CD4-positive, alpha-beta T cell treated with Interleukin-4 for 1 hour (primary cell): ENCODE measurements at places on chromosomes 4 and X.
A peak's percentile ranks its signal among the peaks of the same experiment; 100 is the strongest.

DNA sequence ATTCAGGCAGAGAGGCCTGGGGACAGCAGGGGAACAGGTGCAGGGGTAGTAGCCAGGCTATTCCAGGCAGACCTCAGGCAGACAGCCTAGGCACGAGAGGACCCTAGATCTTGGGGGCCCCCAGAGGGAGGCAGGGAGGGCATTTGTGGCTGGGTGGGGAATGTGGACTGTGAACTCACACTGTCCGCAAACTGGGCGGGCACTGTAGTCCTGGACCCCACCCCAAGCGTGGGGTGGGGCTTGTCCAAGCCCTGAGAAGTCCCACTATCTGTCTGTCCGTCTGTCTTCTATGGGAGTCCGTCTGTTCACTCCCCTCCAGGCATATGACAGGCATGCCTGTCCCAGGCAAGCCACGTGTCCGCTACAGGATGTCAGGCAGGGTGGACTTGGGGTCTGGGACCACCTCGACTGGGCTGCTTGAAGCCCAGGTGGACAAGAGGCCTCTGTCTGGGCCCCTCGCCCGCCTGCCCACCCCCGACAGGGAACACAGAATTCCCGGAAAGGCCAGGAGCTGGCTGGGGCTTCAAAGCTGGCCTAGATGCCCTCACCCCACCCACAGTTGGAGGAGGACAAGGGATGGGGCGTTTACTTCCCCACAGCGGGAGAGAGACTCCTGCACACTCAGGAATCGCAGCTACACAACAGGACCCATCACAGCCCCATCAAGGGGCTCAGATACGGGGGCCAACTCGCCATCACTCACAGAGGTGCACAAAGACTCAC, at the start of gene SLC38A5:
Gene SLC38A5, minus strand, starts transcription at position 151 of the 723 bp plus-strand sequence. CDS start 2,336 bp downstream, outside the sequence.
- DNase-seq = no peak

- DNase-seq = no peak
Measured at GRCh38 chr4:7818399-7818911, 121.2 kb downstream of the AFAP1 start.

DNA sequence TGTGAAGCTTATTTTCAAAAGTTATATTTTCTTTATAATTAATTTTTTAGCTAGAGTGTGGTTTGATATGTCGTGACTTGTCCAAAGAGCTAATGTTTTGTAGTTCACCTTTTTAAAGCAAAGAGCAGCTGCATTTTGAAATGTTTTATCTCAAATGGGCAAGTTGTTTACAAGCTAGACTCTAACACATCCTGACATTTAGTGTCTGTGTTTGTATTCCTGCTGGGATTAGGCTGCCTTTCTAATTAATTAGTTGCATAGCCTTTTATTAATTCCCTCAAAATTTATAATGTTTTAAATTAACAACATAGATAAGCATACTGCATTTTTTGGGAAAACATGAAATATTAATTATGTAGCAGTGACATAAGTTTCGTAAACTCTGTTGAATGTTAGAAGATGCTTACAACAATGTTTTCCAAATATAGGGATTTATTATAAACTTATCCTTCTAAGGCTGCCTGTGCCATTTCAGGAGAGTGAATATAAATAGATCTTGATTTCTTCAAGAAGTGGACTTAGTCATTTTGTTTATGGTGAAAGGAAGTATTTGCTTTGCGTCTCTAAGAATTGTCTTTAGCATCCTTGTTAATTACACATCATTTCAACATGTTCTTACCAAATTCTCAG, 37.7 kb upstream of the NUDT6 start:
- no peak for DNase-seq

- DNase-seq = no peak
Measured at GRCh38 chr4:119020158-119020557, 115.5 kb upstream of the MYOZ2 start.

DNA sequence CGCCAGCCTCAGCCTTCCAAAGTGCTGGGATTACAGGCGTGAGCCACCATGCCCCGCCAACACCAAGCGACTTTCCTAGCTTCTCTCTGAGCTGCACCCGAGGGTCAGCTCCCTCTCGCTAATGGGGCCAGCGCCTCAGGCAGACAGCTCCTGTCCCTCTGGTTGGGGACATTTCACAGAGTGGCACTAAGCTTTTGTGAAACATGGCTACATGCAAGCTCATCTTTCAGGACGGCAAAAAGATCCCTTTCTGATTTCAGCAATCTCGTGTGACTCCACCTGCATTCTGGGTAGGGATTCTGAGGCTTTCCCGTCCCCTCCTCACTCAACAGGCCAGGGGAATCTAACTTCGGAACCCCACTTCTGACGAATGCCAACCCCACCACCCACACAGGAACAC, 31.0 kb upstream of the C4orf50 start:
- DNase-seq = no peak

- no peak for DNase-seq
Measured at GRCh38 chr4:110099638-110100037, 98.8 kb downstream of the ELOVL6 start.

- DNase-seq = no peak
Measured at GRCh38 chrX:87409113-87409841, 108.3 kb upstream of the KLHL4 start.

DNA sequence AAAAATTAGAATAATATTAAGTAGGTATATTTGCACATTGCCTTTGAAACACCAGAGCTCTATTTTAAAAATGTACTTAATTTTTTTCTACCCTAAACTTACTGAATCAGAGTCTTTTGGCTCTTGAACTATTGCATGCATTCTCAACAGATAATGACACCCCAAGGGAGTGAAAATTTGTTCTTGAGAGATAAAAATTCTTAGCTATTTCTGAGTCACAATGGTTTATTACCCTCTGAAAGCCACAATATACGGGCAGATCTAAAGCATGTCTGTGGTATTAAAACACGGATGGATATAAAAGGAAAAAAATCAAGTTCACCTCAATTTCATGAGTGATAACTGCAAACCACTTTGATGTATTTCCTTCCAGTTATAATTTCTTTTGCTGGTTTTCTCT, 636.3 kb upstream of the FTHL17 start:
- no peak for DNase-seq

DNA sequence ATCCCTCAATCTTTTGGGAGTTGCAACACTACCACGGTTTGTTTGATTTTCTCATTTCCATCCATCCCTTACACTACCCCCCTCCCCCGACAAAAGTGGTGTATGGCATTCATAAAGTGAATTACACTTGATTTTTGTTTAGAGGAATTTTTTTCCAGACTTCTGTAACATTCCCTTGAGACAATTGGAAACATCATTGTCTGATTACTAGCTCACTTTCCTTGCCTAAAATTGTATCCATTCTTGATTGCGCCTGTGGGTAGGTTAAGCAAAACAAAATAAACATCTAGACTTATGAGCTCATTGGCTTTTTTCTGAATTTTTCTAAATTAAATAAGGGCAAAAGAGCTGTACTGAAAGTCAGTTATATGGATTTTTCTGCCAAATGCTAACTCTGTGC, 3.5 kb downstream of the GPC3 start:
- no peak for DNase-seq

DNA sequence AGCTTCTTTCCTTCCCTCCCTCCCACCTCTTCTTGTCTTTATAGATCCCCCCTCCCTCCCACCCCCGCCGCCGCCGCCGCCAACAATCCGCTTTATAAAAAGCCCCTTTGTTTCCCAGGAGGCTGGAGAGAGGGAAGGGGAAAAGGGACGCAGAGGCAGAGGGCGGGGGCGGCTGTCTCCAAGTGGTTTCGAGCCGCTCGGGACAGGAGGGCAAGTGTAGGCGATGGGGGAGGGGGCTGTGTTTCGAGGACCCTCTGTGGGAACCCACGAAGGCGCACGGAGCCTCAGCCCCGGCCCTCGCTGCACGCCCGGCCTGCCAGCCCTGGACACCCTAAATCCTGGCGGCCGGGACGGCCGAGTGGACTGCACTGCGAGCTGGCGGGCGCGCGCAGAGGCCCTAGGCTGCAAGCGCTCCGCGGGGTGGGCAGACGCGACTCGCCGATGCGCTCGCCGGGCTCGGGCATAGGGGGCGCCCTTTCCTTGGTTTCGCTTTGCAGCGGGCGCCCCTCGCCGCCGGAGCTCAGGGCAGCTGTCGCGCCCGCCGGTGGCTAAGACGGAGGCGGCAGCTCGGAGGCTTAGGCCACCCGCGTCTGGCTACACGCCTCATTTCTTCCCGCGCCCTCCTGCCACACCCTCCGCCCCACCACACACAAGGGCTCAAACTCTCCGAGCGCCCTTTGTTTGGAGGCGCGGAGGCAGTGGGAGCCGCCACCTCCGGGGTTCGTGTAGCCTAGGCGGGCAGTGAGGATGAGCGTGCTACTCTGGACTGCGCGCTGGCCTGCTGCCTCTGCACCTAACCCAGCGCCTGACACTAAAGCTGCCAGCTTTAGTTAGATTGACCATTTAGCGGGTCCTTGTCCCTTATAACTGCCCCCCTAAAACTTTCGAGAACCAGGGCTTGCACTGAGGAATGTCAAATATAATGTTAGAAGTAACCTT, 2.2 kb downstream of the MAMLD1 start:
- peak; percentile 51 for DNase-seq

- DNase-seq = no peak
Measured at GRCh38 chr4:73662709-73663546, 42.7 kb upstream of the RASSF6 start.

GRCh38 chr4:176123710-176124407, 58.2 kb downstream of the WDR17 start:
- no peak for DNase-seq

GRCh38 chr4:139783741-139784484, 118.3 kb downstream of the MGST2 start:
- DNase-seq = no peak

DNA sequence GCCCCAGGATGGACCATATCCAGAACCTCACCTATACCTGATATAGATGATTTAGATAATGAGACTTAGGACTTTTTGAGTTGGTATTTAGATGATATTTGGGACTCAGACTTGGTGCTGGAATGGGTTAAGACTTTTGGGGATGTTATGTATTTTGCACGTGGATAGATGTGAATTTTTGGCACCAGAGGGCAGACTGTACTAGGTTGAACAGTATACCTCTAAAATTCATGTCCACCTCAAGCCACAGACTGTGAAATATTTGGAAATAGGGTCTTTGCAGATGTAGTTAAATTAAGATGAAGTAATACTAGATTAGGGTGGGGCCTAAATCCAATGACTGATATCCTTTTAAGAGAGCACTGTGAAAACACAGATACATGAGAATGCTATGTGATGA, 15.6 kb downstream of the RBM41 start:
- DNase-seq = no peak

- peak; percentile 6 for DNase-seq
Measured at GRCh38 chrX:51332188-51332942, at the start of gene NUDT10. Gene NUDT10 (plus strand): TSS chrX:51332822. CDS start chrX:51332966, 144 bp downstream.

GRCh38 chr4:151564321-151564720, 155.3 kb downstream of the FHIP1A start:
- no peak for DNase-seq

GRCh38 chr4:57763070-57763469, 652.9 kb upstream of the IGFBP7 start:
- DNase-seq = no peak

DNA sequence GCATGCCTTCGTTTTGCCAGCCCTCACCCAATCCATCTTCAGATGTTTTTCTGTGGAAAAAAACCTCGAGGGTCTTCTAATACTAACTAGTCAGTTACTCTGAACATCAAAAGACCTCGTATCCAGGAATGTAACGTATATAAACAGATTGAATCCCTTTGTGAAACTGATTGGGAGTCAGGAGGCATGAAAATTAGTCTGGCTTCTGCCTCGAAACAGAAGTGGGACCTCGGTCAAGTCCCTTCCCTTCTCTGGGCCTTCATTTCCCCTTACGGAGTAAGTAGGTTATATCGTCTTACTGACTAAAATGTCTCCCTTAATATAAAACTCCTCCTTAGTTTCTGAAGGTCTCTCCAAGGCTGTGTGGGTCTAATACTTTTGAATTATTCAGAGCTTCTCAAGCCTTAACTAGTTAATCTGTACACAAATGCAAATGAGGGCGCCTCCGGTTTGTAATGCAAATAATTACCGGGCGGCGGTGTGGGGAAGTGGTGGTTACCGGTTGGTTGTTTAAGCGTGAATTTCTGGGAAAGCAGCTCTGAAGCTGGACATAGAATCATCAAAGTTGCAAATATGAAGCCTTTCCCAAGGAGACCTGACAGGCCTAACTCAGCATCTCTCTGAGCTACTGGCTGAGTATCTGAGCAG, 11.4 kb upstream of the NKRF start:
- no peak for DNase-seq

GRCh38 chrX:77731821-77732419, 54.1 kb downstream of the ATRX start:
- no peak for DNase-seq

DNA sequence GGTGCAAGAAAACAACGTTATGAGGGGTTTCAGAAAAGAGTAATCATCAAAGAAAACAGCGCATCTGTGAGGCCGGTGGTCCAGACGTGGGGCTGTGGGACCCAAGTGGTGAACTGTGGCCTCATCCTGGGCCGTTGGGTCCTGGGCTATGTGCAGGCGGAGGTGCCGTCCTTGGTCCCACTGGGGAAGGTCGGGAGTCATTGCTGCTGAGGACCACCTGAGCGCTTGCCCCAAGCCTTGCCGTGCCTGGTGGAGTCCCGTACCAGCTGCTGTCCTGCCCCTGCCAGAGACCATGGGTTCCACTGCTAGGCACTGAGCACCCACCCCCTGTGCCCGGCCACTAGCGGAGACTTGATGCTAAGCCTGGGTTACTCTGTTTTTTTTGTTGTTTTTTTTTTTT, 25.5 kb upstream of the UVSSA start:
- DNase-seq = no peak

DNA sequence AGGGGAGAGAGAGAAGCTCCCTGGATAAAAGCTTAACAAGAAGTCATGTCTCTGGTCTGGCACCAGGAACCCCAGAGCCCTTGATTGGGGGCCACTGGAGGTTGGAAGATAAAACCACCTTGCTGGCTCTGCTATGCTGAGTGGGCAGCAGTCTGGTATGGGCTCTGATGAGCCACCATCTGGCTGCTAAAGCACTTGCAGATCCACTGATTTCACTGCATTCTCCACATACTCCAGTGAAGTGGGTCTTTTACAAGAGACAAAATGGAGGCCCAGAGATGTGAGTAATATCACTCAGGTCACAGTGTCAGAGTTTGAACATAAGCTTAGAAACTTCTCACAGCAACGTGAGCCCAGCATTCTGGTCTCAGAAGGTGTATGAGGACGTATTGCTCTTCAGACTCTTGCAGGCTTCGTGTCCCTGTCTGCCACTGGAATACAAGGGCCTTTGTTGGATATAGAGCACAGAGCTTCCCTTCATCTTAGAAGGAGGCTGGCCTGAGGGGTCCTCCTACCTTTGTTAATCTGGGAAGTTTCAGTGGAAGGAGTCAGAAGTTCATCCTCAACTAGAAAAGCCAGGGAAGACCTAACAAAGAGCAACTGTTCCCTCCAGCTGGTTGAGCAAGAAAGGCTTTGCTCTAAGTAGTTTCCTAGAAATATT, 11.8 kb downstream of the CLDN2 start:
- DNase-seq = no peak

- peak; percentile 51 for DNase-seq
Measured at GRCh38 chr4:80362578-80363181, 27.1 kb downstream of the CFAP299 start.
